ENCODE measurements at places on chromosomes 12 and 14.
A peak's percentile ranks its signal among the peaks of the same experiment; 100 is the strongest.

GRCh38 chr14:75459099-75459741, 31.4 kb downstream of the JDP2 start:
- DNase-seq: no peak

DNA sequence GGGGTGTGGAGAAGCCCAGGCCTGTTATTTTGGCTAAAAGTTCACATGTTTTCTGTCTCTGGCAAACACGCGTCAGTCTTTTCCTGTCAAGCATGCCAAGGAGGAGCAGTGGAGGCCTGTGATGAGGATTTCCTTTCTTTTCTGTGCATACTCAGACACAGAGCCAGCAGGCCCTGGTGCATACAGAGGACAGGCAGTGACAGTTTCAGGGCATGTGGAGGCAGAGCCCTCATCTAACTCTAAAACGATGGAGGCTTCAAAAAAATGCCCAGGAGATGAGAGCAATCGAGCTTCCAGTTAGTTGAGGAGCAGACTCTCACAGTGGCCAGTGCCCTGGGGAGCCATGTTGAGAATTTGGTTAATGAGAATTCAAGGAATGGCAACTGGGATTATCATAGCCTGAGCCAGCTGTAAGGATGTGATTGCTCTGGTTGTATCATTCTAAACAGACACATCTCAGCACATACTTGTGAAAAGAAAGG, 66.5 kb downstream of the TRAFD1 start:
- DNase-seq: no peak

DNA sequence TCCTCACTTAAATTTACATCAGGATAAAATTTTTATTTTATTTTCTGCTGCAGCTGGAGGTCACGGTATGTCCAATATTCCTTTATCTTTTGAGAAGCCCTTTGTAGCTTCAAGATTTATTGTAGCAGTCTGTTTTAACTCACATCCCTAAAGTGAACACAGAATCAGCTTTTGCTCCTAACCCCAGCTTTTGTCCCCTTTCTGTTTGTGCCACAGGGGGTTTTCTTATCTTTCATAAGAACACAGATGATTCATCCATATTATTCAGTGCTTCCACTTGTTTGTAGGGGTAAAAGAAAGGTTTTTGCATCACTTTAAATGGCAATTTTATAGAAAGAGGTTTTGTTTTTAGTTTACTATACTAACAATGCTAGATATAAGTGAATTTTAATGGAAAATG, 21.8 kb upstream of the PIK3C2G start:
- no peak for DNase-seq

- DNase-seq: peak; percentile 68
Measured at GRCh38 chr14:104800015-104800770, 708 bp upstream of the ZBTB42 start.

DNA sequence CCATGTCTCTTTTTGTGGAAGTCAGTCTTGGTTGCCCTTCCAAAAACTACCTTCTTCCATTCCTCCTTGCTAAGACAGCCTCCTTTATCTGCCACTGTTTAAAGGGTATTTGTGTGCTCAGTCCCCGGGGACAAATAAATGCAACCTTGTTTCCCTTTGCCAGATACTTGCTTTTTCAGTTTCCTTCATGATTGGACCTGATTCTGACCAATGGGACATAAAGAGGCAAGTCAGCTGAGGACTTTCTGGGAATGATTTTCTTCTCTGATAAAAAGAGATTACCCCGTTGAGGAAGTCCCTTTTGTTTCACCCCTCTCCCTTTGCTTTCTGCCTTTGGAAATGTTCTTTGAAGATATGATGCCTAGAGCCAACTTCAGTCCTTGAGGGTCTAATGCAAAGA, 7.4 kb upstream of the TUBA1B start:
- no peak for DNase-seq

DNA sequence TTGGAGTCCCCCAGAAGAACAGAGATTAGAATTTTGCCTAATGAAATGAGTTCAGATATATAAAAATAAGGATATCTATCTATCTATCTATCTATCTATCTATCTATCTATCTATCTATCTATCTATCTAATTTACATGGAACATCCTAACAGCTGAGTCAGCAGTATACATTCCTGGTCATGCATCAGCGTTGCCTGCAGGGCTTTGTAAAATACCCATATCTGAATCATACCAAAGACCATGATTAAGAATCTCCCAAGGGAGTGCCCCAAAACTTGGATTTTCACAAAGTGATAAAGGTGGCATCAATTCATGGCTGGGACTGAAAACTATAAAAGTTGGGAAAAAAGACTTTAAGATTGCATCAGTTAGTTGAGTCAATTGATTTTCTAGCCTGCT, 32.7 kb upstream of the SYT10 start:
- no peak for DNase-seq

- DNase-seq: no peak
Measured at GRCh38 chr14:55693904-55694303, 113.9 kb downstream of the KTN1 start.

- DNase-seq: no peak
Measured at GRCh38 chr12:47414511-47414910, 291.3 kb downstream of the RPAP3 start.

- no peak for DNase-seq
Measured at GRCh38 chr14:33285902-33286700, 347.4 kb downstream of the NPAS3 start.

- DNase-seq: no peak
Measured at GRCh38 chr14:95146079-95146771, 11.1 kb downstream of the DICER1 start.

DNA sequence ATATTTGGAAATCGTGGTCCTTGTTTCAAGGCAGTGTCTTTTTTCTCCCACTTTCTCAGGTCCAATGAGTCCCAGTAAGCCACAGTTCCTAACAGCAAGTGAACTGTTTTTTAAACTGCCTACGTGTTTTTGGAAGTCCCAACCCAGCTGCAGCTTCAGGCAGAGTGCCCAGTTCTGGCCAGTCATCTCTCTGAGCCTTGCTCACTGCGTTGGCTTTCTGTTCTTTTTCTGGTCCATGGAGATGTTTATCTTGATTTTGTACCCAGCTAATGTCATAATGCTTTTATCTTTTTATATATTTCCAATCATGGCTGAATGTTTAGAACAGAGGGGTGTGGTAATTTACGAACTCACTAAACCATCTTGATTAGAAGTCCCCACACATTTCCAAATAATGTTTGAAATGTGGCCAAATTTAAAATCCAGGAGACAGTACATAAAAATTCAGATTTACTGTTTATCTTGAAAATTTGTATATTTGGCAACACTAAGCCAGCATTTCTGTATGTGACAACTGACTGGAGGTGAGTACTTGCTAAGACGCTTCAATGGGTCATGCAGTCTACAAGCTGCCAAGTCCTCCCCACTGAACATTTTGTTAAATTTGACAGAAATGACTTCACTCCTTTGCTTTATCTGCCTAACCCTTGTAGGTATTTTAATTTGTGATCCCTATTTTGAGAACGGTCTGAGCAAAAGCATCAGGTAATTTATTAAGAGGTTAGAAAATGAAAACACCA, 46.1 kb upstream of the OTOGL start:
- DNase-seq: no peak

GRCh38 chr12:108838194-108839017, 19.0 kb downstream of the SSH1 start:
- peak; percentile 80 for DNase-seq

DNA sequence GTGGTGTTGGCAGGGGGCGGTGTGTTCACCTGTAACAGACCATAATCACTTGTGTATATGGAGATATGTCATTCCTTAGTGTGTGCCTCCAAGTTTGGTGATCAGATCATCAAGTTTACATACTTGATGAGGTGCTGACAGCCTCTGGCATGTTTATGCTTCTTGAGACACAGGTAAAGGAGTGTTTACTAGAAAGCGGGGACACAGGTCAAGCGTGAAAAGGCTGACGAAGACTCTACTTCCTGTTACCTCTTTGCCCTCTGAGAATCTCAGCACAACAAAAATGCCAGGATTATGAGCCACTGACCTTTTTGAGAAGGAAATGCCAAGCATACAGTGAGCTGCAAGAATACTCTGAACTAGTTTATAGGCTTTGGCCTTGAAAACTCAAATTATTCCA, 29.6 kb downstream of the PRDM4 start:
- DNase-seq: no peak

DNA sequence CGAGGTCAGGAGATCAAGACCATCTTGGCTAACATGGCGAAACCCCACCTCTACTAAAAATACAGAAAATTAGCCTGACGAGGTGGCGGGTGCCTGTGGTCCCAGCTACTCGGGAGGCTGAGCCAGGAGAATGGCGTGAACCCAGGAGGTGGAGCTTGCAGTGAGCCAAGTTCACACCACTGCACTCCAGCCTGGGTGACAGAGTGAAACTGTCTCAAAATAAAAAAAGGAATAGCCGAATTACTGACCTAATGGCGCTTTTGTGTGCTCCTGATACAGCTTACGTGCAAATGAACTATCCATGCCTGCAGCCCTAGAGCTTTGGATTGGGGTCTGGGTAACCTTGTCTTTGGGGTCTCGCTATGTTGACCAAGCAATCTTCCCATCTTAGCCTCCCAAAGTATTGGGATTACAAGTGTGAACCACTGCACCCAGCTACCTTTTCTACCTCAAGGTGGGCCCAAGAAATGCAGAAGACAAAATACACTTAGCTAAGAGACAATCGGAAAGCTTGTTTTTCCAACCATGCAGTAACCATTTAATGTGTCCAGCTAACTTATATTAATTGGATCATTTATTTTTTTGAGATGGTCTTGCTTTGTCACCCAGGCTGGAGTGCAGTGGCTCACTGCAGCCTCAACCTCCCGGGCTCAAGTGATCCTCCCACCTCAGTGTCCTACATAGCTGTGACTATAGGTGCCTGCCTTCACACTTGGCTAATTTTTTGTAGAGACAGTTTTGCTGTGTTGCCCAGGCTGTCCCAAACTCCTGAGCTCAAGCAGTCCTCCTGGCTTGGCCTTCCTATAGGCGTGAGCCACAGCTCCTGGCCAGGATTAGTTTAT, 5.5 kb downstream of the PABPN1 start:
- no peak for DNase-seq

DNA sequence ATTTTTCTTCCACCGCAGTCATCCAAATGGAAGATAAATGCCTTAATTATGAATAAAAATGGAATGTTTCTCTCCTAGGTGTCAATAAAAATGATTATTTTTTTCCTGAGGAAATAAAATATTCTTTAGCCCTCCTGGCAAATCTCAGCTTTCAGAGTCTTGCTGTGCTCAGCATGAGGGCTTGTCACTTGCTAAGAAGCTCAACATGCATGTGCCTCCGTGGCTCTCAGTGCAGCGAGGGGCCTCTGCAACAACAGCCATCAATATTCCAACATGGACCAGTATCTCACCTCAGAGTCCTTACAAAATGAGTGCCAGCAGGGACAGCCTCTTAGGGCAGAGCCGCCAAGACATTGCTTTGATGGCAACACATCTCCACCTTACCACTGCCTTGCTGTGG, 159.5 kb upstream of the TMPO start:
- no peak for DNase-seq

GRCh38 chr12:95796225-95796981, 5.8 kb upstream of the NTN4 start:
- DNase-seq: no peak

- DNase-seq: no peak
Measured at GRCh38 chr12:26077915-26078702, 46.7 kb downstream of the BHLHE41 start.

- no peak for DNase-seq
Measured at GRCh38 chr12:62728741-62729140, 206.2 kb downstream of the PPM1H start.

GRCh38 chr12:118689793-118690192, 291.5 kb upstream of the SRRM4 start:
- no peak for DNase-seq

DNA sequence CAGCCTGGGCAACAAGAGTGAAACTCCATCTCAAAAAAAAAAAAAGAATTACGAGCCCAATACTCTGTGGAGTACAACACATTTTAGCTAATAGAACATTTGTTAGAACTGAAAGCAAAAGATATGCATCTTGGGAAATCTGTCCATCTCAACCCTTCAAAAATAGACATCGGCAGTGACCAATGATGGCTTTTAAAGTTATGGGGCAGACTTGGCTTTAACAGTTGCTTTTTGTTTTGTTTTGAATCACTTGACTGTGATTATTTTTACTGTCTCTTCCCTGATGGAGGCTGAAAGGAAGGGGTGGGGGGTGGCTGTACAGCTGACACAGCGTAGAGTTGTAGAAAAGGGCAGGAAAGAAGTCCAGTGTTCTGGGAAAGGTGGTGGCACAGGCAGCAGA, 2.2 kb downstream of the FKBP11 start:
- DNase-seq: no peak

DNA sequence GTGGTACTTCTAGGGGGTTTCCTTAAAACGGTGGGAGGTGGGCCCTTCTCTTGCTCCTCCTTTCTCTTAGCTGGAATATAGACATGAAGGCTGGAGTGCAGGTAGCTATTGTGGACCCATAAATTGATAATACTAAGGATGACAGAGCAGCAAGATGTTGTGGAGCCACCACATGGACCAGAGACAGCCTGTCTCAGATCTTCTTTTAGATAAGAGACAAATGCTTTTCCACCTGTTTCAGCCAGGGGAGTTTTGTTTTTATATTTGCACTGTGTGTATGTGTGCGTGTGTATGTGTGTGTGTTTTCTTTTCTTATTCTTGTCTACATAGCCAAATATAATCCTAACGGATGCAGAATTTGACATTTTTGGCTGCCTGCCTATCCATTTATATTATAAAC, 62.9 kb upstream of the HIF1A start:
- no peak for DNase-seq

DNA sequence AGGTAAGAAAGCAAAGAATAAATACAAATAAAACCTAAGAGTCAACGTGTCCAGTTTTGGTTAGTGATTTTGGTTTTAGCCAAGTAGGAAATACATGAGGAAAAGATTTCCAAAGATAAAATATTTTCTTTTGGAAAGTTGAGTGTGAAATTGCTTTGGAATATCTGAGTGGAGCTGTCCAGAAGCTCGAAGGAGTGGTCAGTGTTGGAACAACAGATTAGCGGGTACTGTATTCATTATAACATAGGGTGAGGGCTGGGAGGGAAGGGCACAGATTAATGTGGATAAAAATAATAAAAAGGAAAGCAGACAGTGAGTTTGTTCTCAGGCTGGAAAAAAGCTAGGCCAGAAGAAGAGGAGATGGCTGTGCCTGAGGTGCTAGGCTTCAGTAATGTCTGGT, 101.5 kb upstream of the SLCO1C1 start:
- no peak for DNase-seq

- no peak for DNase-seq
Measured at GRCh38 chr12:48092611-48093010, 13.3 kb downstream of the SENP1 start.

DNA sequence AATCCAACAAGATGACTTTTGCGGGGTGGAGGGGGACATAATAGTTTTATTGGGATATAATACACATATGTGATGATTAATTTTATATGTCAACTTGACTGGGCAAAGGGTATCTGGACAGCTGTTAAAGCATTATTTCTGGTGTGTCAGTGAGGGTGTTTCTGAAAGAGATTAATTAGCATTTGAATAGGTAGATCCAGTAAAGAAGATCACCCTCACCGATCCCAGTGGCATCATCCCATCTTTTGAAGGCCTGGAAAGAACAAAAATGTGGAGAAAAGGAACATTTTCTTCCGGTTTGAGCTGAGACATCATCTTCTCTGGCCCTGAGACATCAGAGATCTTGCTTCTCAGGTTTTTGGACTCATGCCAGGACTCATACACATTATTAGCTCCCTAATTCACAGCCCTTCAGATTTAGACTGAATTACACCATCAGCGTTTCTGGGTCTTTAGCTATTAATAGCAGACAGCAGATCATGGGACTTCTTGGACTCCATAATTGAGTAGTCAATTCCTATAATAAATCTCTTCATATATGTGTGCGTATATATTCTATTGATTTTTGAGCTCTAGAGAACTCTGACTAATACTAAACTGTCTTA, 283.6 kb downstream of the PCNX1 start:
- no peak for DNase-seq

Data from stimulated activated CD4-positive, alpha-beta T cell treated with anti-CD3 and anti-CD28 coated beads, Interleukin-1b, Interleukin-23, amount 100 ng/mL, for 48 hours (primary cell).